Fibroblast of mammary gland (primary cell): ENCODE measurements at places on chromosomes 7 and 10.

GRCh38 chr7:5388273-5388901, 35.2 kb downstream of the TNRC18 start:
- DNase-seq, result no peak

GRCh38 chr10:13873196-13873595, 286.4 kb downstream of the PRPF18 start:
- DNase-seq, result no peak

- DNase-seq, result no peak
These were observed 116.9 kb upstream of the ANLN start for GRCh38 chr7:36272567-36273269.

- no peak for DNase-seq
These were observed 106.5 kb upstream of the ANK3 start for GRCh38 chr10:60496181-60496580.

- no peak for DNase-seq
These were observed 5.8 kb downstream of the MACC1 start for GRCh38 chr7:20211376-20211775.

DNA sequence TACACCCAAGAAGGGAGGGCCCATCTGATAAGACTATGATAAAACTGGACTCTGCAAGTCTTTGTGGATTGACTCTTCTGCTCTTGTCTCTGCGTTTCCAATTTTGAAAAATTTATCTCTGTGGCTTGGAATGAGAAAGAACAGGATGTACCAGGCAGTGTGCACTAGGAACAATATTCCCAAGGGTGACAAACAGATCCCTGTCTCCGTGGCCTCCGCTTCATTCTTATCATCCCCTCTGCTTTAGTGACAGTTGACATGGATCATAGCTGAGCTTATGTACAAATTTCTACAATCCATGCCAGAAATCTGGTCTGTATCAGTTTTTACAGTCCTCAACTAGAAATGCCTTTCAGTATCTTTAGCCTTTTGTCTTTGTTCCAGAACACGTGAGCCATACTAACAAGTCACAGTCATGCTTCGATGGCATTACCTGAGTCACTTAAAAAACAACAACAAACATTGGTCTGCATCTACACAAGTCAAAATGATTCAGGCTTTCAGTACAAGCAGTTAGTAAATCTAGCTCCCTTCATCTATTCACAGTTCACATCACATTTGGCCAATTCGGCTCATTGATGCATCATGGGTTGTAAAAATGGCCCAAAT, 393.6 kb upstream of the CELF2 start:
- DNase-seq, result peak; percentile 56

DNA sequence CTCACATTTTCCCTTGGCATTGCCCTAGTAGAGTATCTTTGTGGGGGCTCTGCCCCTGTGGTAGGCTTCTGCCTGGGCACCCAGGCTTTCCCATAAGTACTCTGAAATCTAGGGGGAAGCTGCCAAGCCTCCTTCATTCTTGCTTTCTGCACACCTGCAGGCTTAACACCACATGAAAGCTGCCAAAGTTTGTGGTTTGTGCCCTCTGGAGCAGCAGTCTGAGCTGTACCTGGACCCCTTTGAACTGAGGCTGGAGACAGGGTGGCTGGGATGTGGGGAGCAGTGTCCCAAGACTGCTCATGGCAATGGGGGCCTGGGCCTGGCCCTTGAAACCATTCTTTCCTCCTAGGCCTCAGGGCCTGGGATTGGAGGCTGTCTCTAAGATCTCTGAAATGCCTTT, 35.0 kb upstream of the TMEM273 start:
- no peak for DNase-seq
